ENCODE measurements at places on chromosomes 1 and 21.

DNA sequence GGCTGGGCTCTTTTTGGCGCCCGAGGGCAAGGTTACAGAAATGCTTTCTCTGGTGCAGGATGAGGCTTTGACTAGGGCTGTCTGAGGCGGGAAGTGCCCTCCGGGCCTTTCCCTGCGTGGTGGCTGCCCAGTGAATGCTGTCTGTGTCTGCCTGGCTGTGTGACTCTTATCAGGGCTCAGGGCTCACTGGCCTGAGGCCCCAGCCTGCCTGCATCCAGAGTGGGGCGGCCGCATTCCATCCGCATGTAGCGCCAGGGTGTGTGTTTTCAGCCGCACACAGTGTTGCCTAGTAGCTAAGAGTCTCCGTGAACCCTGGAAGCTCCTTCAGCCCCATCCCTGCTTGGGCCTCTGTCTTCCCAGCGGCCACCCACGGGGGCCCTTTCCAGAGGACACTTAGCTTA is 59.1 kb downstream of the FAAP20 start:
- peak; percentile 86 for DNase-seq

- DNase-seq: no peak
These were observed 13.9 kb downstream of the COX20 start for GRCh38 chr1:244849189-244849866.

DNA sequence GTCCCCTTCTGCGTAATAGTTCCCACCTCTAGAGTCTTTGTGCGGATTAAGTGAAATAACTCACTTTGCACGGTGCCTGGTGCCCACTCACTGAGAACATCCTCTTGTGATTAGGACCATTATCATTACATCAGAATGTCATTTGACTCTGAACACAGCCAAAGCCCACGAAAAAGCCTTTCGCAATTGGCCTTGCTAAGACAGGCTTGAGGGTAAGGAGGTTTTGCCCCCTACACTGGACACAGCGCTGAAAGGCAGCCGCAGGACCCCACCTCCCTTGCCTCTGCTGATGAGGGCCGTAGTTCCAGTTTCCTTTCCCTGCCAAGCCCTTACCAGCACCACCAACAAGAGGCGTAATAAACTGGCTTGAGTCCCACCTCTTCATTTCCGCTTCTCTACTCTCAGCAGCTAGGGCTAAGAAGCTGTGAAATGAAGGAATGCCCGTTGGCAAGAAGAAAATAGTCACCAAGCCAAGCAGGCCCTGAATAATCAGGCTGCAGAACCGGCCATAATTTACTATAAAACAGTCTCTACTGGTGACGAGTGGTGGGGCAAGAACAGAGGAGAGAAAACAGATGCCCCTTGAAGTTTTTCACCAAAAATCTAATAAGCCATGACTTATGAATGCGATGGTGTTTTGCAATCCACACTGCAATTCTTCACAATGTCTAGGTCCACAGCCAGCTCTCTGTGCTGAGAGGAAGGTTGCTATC is 53.1 kb downstream of the SH3GLB1 start:
- DNase-seq: no peak

DNA sequence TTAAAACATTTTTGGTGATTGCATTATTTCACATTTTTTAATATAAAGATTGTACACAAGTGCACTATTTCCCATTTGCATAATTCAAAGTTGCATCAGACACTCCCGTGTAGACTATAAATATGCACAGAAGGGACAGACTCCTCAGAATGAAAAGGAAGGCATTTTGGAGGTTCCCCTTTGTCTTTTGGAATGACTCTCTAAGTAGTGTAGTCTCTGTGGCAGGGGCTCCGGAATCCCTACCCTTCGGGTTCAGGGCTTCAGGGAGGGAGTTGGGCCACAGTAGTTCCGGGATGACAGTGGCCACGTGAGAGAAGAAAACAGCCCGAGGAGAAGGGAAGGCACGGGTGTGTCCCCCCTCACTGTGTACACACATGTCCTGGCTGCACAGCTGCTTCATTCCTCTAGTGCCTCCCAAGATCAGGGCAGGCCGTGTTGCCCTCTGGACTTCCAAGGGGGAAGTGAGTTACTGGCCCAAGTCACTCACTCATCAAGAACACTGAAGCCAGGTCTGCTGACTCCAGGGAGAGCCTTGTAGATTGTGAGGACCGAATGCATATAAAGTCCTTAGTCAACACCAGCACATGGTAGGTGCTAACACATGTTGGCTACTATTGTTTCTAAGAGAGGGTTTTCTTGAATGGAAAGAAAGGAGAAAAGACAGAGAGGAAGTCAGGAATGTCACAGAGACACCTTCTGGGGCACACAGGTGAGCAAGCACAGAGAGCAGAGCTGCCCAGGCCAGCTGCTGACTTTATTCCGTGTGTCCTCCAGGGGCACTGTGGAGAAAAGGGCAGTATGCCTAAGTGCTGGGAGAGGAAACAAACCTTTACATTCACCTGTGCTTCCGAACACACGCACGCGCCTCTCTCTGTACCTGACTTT is 39.8 kb downstream of the LHX4 start:
- peak; percentile 48 for DNase-seq

GRCh38 chr21:44789880-44790279 is 11.7 kb downstream of the UBE2G2 start:
- no peak for DNase-seq

- DNase-seq: no peak
These were observed 23.8 kb downstream of the CD244 start for GRCh38 chr1:160838888-160839287.

DNA sequence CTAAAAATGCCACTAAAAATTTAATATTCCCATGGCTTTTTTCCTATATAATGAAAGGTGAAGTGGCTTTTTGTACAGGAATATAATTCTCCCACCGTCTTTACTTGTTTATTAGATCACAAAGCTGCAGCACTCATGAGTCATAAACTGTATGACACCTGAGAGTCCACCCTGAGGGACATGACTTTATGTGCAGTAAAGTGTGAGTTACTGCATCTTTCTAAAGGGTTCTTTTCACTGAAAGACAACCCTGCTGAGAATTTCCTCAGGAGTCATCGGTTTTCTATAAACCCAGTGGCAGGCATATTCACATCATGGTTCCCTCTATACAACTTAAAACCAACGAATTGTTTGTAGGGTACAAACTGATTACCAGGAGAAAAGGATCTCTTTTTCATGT is 77.4 kb downstream of the APP start:
- no peak for DNase-seq

DNA sequence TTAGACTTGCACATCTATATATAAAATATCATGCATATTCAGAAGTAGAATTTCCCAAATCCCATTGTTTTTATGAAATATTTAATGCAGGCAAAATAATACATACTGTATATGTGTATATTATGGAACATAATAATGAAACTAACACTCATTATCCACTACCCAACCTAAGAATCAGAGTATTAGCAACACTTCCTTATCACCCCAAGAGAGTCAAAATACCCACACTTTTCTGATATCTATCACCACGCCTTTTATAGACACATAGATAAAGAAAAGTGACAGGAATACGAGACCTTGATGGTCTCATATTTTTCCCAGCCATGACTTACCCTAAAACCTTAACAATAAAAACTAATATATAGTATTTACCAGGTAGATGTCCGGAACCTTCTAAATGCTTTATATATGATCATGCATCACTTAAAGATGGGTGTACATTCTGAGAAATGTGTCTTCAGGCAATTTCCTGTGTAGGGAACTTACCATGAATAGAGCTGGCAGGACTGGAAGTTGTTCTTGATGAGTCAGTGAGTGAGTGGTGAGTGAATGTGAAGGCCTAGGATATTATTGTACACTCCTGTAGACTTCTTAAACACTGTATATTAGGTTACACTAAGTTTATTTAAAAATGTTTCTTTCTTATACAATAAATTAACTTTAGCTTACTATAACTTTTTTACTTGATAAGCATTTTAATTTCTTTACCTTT is 45.5 kb downstream of the TNFSF4 start:
- no peak for DNase-seq

- DNase-seq: no peak
These were observed 28.7 kb upstream of the HMGN1 start for GRCh38 chr21:39377444-39378050.

- no peak for DNase-seq
These were observed 28.7 kb downstream of the SYNJ1 start for GRCh38 chr21:32698971-32699693.

GRCh38 chr1:200905411-200906052 is 10.8 kb downstream of the INAVA start:
- no peak for DNase-seq

- DNase-seq: no peak
These were observed 177.8 kb upstream of the KAZN start for GRCh38 chr1:14420686-14421085.

- no peak for DNase-seq
These were observed 42.5 kb downstream of the PLPPR5 start for GRCh38 chr1:98962156-98962555.

DNA sequence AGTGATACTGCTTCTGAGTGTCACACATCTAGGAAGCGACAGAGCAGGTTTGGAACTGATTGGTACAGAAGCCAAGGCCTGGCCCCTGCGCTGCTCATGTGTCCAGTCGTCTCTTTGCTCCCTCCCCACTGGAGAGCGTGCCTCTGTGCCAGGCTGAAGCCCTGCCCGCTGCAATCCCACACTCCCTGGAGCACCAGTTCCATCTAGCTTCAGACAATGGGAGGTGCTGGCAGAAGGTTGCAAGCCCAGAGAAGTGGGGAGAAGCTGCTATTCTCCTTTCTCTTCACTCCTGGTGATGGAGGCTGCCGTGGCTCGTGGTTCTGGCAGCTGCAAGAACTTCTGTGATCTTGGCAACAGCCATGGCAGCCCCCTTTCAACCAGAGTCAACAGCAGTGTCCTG is 250.9 kb downstream of the MATN1 start:
- no peak for DNase-seq

GRCh38 chr1:235919127-235919832 is 52.6 kb upstream of the LYST start:
- DNase-seq: no peak

- no peak for DNase-seq
These were observed 49.1 kb downstream of the TRABD2B start for GRCh38 chr1:47948126-47948525.

DNA sequence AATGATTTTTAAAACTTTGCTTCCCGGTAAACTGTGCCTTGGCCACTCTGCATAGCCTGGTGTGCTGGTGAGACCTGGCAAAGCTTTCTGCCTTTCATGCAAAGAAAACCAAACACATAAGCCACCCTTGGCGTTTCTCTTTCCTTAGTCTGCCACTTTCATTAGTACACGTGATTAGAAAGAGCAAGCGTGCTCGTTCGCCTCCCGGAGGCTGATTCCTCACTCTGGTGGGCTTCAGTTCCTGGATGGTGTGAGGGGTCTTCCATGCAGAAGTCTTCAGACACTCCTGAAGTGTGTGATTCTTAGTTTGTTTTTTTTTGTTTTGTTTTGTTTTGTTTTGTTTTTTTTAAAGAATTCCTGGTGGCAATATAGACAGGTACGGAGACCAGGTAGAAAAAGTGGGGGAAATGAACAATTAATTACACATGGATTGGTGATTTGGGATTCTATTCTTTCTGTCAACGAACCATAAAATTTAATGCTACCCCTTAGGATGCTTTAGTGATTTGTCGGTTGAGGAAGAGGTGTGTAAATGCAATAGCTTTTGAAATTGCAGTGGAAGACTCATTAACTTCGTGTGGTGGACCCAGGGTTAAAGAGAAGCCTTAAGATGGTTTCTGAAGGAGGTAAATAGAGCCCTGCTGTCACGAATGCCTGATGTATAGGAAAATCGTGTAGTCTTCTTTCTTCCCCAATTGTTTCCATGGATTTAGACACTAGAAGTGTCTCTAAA is 2.1 kb downstream of the GALNT2 start:
- DNase-seq: no peak

DNA sequence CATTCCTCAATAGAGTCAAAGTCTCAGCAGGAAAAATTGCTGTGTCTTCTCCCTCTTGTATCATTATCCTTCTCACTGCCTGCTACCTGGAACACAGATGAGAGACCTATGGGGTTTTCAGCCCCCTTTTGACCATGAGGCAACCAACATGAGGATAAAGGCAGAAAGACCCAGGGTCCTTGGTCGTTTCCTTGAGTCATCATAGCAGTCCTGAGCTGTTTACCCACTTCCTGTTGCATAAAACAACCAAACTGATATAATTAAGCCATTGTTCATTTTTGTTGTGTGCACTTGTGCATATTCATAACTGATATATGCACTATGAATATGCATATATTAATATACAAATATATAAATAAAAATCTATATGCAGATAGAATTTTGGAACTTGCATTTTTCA is 188.3 kb upstream of the MAP1LC3C start:
- DNase-seq: no peak

GRCh38 chr1:30872033-30872947 is 36.3 kb downstream of the SDC3 start:
- no peak for DNase-seq

- DNase-seq: no peak
These were observed 2.3 kb upstream of the EPS8L3 start for GRCh38 chr1:109765896-109766615.

GRCh38 chr1:68198752-68199151 is 33.6 kb downstream of the WLS start:
- DNase-seq: no peak

DNA sequence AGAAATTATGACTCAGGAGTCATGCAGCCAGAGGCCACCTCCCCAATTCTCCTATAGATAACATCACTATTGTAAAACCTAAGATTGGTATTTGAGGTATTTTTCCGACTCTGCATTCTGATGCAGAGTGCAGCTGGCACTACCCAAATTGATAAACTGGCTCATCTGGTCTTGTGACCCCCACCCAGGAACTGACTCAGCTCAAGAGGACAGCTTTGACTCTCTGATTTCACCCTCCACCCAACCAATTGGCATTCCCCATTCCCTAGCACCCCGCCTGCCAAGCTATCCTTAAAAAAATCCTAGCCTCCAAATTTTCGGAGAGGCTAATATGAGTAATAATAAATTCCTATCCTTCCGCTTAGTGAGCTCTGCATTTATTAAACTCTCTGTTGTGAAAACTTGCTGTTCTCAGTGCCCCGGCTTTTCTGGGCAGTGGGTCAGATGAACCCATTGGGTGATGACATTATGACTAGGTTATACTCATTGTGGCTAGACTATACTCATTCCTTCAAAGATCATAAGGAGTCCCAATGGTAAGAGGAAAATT is 39.4 kb upstream of the EPS15 start:
- DNase-seq: no peak

All from ecto neural progenitor cell (in vitro differentiated cells).